HT1080 (cell line): ENCODE measurements at places on chromosomes 7 and 10.

GRCh38 chr10:69906425-69906824 is 104.7 kb downstream of the COL13A1 start:
- DNase-seq, result no peak

DNA sequence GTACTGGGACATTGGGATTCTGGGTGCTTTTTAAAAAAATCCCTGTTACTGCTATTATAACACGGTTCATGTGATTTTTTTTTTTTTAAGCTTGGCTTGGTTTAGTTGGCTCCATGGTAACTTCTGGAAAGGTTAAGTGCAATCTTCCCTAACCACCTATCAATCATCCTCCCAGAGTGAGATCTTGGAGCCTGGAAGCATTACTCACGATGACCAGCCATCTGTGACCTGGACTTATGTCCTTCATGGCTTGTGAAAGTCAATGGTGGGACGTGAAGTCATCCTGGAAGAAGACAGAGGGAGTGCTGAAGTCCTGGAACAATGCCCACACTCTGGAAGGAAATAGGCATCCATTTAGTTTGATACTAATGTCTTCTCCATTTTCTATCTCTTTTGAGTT is 135.5 kb upstream of the FRMD4A start:
- peak; percentile 79 for DNase-seq

GRCh38 chr7:32952876-32953275 is 4.4 kb upstream of the FKBP9 start:
- DNase-seq, result no peak

- no peak for DNase-seq
These were observed 35.6 kb downstream of the PRPS1L1 start for GRCh38 chr7:17991866-17992648.

DNA sequence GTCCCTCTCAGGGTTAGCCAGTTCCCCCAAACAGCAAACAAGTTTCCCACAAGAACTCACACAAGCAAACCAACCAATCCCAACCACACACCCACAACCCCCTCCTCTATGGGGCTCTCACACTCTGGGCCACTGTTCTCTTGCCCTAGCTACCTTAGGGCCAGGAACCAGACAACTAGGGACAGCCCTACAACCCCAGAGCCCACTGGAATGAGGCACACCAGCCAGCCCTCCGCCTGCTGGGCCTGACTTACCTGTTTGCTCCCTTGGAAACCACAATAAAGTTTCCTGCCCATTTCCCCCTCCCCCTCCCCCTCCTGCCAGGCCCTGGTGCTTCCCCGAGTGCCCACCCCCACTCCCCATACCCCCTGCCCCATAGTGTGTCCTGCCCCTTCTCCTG is 132.6 kb downstream of the WDR11 start:
- DNase-seq, result no peak

- DNase-seq, result no peak
These were observed 289.9 kb upstream of the LRRN3 start for GRCh38 chr7:110800984-110801383.

- peak; percentile 37 for DNase-seq
These were observed 80.1 kb downstream of the SVIL start for GRCh38 chr10:29554660-29555059.

- no peak for DNase-seq
These were observed 687.3 kb downstream of the MAGI2 start for GRCh38 chr7:78765943-78766729.

GRCh38 chr7:126040114-126041045 is 1110.8 kb upstream of the POT1 start:
- no peak for DNase-seq

DNA sequence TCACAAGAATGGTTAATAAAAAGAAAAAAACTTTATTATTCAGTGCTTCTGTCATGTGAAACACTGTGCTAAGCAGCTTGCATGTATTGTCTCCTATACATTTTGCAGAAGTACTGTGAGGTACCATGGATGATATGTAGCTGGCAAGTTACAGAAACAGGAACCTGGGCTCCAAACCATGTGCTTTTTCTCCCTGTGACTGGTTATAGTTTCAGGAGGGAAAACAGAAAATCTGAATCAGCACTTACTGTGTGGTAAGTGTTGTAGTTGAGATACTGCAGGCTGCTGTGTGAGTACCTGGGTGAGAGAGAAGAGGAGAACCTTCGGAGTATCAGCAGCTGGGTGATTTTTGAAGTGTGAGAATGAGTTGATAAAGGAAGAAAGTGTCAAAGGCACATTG is 285.0 kb downstream of the SUGCT start:
- DNase-seq, result no peak

- peak; percentile 61 for DNase-seq
These were observed 12.6 kb downstream of the HPS1 start for GRCh38 chr10:98433881-98434732.

- peak; percentile 6 for DNase-seq
These were observed 463.2 kb downstream of the GALNT17 start for GRCh38 chr7:71595176-71595575.

DNA sequence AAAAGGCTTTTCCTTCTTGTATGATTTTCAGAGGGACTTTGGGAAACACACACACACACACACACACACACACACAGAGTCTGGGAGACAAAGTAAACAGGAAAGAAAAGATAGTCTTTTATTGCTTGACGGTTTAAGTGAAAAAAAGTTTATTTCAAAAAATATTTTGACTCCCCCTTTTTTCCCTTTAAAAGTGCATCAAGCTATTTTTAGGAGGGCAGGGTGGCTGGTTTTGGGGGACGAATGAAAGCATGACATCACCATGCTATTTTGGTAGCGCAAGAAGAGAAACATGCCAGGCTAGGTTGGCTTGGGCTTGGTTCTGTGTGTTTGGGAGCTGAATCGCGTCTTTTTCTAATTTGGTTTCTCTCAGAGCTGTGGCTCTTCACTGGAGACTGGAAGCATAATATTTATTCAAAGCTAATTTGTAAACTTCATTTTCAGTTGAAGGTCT is 129.2 kb downstream of the BAMBI start:
- no peak for DNase-seq

- DNase-seq, result no peak
These were observed 168.9 kb downstream of the PKD1L1 start for GRCh38 chr7:47779341-47779771.

GRCh38 chr10:20948686-20949327 is 51.7 kb upstream of the NEBL start:
- no peak for DNase-seq
